Fibroblast of skin of right quadriceps (primary cell): ENCODE measurements at places on chromosomes 1 and 21.

DNA sequence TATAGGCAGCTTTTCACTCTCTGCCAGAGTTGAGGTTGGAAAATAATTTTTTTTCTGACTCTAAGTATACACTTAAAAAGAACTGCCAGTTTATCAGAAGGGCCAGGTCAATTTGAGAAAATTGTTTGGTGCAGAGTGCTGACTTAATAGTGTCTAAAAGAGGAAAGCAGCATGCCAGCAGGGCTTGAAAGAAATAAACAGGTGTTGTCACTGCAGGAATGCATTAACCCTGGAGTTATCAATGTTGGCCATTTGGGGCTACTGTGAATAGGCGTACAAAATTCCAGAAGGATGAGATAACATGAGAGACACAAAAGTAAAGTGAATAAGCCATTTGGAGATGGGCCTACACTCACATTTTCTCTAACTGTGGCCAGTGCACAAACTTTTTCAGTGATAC, 220.6 kb upstream of the PLD5 start:
- no peak for DNase-seq

DNA sequence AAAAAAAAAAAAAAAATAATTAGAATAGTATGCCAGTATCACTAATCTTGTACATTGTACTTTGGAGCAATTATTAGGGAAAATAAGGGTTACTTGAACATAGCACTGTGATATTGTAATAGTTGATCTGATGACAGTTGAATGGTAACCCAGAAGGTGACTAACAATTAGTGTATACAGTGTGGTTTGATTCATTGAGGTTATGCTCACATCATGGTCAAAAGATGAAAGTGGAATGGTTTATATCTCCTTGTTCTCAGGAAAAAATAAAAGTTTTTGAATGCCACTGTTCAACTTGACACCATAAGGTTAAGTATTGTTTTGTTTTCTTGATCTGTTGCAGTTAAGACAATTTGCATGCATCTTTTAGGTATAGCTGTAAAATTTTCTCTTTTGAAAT, 87.0 kb downstream of the GPR52 start:
- DNase-seq, result peak; percentile 14

GRCh38 chr1:201531551-201532425, 7.1 kb upstream of the NAV1 start:
- no peak for DNase-seq

DNA sequence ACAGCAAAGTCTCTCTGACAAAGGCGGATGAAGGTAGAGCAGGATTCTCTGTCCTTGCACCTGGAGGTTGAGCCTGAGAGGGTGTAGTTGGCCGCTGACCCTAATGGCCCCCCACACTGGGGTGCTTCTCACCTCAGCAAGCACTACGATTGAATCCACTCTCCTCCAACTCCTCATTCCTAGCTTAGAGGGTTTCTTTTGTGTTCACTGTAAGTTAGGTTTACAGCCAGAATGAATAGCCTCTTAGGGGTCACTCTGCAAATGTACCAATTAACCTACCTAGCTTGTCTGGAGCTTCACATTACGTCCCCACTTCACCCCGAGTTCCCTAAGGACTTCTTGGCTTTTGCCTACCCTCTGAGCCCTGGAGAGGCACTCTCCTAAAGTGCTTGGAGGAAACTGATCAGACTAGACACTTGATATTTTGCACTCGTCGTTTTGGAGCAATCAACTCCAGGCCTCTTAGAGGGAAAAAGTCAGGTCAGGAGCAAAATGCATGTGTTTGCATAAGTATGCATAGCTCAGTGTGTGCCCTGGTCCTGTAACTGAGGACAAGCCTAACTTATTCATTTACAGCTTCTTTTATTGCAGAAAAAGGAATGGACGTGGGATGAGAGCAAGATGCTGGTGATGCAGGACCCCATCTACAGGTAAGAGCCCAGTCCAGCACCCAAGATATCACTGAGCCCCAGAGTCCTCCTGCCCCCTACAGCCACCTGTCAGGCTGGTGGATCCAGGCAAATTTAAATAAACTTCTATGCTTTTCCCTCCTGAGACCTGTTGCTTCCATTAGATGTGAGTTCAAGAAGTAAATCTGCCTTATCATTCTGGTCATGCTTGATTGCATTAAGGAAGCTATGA, 76.4 kb downstream of the SPATA46 start:
- no peak for DNase-seq

GRCh38 chr1:54378157-54378873, 27.9 kb downstream of the SSBP3 start:
- no peak for DNase-seq

- no peak for DNase-seq
These were observed 44.0 kb downstream of the OPTC start for GRCh38 chr1:203537806-203538464.

DNA sequence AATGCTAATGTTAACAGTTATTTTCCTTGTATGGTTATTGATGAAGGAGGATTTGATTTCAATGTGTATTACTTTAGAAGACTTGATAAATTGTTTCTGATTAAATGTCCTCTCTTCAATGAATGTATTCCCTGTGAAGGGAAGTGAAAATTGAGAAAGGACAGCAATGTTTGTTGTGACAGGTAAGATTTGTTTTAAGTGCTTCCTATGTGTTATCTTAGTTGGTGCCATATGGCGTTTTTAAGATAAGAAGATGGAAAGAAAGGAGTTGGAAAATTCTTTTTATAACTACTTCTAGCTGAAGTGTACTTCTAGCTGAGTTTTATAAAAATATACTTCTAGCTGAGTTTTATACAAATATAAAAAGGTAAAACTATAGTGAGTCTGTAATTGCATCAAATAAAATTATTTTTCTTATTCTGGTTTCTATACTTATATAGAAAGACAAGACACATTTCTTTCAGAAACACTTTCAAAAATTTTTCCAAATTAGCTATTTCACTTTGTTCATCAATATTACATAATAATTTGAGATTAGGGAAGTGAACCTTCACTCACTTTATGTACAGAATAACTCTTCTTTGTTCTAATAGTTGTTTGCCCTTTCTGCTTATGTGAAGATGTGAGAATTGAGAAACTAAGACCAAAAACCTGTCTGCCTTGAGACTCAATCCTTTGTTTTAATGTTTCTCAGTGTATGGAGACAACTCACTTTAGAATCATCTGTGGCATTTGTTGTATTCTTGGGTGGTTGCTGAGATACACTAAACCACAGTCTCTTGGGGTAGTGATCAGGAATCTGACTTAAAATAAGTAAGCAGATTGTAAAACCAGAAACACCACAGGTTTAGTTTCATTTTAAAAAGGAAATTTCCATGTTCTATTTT, 382.9 kb upstream of the B3GALT2 start:
- DNase-seq, result peak; percentile 91

- no peak for DNase-seq
These were observed 1160.8 kb upstream of the ADGRL2 start for GRCh38 chr1:80639777-80640533.

- DNase-seq, result peak; percentile 14
These were observed 44.0 kb downstream of the EVA1C start for GRCh38 chr21:32456497-32456918.

GRCh38 chr1:207024202-207025145, 8.1 kb downstream of the C1orf116 start:
- DNase-seq, result no peak

GRCh38 chr1:151613282-151613780, 1.5 kb downstream of the SNX27 start:
- no peak for DNase-seq

GRCh38 chr1:156414461-156415064, 45.6 kb downstream of the RHBG start:
- DNase-seq, result no peak

DNA sequence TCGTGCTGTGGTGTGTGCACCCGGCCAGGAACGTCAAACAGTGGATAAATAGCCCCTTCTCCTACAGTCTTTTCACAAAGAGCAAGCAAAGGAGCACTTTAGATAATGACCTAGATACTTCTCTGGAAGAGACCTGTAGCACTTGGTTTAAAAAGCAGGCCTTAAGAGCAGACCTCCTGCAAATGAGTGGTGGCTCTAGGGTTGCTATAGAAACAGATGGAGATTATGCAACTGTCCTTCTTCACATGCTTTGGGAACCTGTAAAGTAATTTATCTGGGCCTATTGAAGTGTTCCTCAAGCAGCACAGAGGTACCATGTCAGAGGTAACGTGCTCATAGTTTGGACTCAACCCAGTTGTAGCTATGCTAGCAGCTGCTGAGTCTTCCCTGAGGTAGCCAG, 208.2 kb upstream of the KIAA0040 start:
- DNase-seq, result no peak

- no peak for DNase-seq
These were observed 4.8 kb downstream of the BARHL2 start for GRCh38 chr1:90712153-90712856.

DNA sequence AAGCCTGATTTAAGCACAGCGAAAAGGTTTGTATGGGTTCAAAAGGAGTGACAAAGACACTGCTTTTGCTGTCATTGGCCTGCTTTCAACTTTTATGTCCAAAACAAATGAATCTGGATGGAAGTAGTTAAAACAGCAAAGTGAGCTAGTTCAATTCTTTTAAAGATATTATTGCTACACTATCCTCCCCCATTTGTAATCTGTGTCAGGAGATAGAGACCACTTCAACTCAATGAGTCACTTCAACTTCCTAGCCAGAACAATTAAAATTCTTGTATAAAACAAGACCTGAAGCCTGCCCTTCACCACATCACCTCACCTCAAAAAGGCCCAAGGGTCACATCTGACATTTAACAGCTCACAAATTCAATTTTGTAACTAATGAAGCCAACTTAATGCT, 364.1 kb upstream of the LYPLAL1 start:
- peak; percentile 31 for DNase-seq

DNA sequence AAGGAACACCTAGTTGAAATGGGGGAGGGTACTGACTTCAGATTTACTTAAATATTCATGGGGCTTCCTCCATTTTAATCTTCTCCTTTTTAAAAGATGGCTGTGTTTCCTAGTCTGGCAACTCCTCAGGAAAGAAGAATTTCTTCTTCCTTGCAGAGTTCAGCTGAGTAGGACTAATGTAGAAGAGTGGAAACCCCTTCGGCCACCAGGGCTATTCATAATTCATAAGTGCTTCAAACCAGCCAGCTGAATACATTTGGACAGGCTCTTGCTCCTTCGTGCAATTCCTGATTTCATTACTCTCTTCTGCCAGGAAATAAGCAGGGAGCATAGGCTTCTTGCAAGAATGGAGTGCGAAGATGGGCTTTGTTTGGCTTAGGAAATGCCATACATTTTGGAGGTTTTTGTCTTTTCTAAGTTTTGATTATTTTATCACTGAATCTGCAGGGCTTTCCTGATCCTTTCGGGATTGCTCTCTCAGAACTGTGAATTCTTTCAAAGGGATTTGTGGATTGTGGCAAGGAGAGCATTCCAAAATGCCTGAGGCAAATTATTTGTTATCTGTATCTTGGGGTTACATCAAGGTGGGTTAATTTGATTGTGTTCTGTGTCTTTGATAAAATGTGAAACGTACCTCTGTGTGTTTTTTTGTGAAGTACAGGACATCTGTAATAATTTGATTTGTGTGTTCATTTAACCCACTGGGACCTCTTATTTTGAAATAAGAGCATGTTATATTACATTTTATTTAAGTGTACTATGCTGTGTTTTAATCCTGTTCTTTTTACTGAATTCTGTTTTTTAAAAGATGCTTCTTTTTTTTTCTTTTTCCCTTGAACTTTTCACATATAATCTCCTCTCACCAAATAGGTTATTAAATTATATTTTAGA, 179.4 kb upstream of the SGIP1 start:
- DNase-seq, result peak; percentile 87

GRCh38 chr1:48610628-48611542, 138.9 kb upstream of the SPATA6 start:
- DNase-seq, result no peak

DNA sequence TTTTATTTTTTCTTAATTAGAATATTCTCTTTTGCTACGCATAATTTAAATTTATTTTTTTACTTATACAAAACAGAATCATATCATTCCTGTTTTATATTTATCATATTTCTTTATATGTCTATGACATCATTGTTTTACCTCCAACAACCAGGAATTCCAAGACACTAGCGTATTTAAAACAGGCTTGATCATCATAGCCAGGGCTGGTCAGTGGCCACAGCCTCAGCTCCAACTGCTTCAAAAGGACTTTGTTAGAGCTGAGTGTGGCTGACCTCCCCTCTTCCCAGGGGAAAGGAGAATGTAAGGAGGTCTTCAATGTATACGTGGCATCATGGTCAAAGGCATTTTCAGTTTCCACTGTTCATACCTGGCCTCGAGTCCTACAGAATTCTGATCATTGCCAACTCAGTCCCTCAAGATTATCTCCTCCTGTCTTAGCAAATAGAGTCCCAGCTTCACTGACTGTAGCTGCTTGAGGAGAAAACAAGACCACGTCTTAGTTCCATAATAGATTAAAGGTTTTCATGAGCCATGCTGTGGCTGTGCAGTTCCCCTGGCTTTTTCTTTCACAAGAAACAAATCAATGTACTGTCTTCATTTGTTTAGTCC, 444.0 kb downstream of the PTPRC start:
- DNase-seq, result no peak

DNA sequence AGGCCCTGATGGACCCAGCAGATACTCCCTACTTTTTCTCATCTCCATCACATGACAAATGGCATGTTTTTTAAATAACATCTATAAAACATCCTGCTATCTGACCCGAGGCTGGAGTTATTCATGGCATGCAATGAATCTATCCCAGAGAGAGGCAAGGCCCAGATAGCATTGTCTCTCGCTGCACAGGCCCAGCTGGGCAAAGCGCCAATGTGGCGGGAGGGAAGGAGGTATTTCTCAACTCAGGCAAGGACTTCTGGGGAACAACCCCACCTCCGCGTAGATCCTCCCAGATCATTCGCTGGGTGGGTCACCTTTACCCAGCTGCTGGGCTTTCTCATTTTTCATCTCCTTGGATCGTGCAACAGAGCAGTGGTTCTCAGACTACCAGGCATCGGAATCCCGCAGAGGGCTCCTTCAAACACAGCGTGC, 59.8 kb downstream of the ERG start:
- peak; percentile 90 for DNase-seq

- DNase-seq, result no peak
These were observed 49.0 kb upstream of the NR5A2 start for GRCh38 chr1:199978408-199978940.

GRCh38 chr1:197469620-197470210, 201.7 kb downstream of the CRB1 start:
- no peak for DNase-seq

GRCh38 chr1:183094351-183094750, 71.1 kb downstream of the LAMC1 start:
- DNase-seq, result no peak

GRCh38 chr1:95111014-95111413, 6.1 kb upstream of the TLCD4 start:
- DNase-seq, result no peak
